ENCODE measurements at places on chromosomes 1 and 21.

DNA sequence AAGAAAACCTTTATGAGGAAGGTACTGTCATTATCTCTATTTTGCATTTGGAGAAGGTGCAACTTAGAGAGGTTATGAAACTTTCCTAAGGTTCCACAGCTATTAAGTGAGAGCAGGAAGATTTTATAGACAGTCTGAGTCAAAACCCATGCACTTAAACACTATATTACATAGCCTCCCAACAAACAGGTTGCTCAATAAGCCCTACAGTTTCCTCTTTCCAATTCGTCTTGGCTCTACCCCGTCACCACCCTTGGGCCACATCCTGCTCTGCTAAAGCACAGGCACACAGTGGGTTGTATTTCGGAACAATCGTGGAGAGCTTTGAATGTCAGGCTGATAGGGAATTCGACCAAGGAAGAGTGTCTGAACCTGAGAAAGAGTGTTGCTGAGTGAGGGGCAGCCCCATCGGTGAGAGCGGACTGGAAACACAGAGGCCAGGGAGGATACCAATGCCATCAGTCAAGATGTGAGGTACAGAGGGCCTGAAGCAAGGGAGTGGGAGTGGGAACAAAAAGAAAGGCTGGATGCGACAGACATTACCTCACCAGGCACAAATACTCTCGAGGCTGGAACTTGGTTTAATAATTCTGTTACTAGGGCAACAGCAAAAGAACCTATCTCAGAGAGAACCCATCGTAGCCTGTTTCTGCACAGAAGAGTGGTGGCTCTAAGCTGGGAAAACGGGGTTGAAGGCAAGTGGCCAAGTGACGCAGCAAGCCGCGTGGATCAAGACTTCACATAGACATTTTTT is 6.3 kb upstream of the LRRC52 start:
- no peak for DNase-seq

DNA sequence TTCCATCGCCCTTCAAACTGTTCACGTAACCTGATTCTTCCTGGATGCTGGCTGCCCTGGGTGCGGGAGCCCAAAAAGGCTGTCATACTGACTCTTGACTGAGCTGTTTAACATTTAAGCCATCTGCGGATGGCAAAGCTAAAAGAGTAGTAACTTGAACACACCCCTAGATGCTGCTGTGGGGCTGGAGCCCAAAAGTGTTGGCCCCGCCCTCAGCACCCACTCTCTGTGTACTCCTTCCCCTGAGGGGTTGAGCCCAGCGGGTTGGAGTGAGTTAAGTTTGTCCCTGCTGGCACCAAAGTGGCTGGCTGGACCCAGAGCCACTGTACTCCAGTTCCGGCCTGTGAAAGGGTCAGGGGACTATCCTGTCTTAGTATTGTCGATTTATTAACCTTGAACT is 640.6 kb downstream of the PTPRU start:
- no peak for DNase-seq

- DNase-seq = no peak
Measured at GRCh38 chr1:55823541-55824250, 608.5 kb upstream of the USP24 start.

DNA sequence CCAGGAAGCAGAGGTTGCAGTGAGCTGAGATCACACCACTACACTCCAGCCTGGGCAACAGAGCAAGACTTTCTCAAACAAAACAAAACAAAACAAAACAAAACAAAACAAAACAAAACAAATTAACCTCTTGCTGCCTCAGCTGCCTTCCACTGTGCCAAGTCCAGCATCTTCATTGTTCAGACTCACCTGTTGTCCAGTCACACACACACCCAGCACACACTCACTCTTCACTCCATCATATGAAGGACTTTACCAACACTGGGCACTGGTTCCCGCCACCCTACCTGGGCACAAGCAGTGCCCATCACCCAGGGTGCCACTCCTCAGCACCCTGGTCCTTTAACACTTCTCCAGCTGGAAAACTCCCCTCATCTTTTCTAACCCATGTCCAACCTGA is 14.6 kb downstream of the PYCR2 start:
- DNase-seq = no peak

DNA sequence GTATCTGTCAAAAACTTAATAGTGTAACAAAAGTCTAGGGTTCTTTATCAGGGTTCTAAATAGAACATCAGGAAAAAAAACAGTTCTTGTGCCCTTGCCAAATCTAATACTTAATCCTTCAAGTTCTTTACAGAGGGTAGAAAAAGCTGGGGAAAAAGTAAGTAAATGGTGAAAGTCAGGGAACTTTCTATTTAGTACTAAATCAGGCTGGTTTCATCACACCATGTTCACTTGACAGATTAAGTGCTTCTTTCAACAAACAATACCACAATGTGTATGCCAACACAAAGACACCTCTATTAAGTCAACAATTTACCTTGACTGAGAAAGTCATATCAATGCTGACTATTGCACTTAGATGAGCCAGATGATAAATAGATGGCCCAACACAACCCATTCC is 9.7 kb downstream of the DBT start:
- no peak for DNase-seq

GRCh38 chr1:31295874-31296485 is 608 bp downstream of the SNRNP40 start:
- DNase-seq = no peak

GRCh38 chr1:224333309-224333926 is 3.4 kb upstream of the NVL start:
- DNase-seq = no peak

DNA sequence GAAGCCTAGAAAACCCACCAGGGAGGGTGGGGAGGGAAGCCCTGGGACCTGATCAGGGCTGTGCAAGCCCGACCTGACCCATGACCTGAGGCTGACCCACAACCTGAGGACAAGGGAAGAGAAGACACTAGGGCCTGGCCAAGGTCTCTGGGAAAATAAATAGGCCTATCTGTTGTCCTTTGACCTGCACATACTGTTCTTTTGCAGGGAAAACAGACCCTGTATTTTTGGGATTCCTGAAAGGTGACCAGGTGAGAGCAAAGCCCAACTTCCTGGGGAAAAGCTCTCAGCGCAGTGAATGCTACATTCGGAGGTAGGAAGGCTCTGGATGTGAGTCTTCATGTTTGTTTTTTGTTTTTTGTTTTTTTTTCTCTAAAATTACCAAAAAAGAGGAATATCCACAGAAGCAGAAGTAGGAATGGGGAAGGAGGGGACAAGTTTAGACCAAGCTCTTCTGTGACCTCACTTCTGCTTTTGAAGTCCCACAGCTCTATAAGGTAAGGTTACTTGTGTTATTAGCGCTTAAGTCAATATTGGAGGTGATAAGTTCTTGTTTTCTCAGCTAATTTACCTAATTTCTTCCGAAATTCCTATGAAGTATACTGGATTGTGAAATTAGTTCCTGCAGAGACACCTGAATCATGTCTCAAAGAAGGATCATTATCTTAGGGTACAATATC is 26.2 kb upstream of the LYST start:
- no peak for DNase-seq

DNA sequence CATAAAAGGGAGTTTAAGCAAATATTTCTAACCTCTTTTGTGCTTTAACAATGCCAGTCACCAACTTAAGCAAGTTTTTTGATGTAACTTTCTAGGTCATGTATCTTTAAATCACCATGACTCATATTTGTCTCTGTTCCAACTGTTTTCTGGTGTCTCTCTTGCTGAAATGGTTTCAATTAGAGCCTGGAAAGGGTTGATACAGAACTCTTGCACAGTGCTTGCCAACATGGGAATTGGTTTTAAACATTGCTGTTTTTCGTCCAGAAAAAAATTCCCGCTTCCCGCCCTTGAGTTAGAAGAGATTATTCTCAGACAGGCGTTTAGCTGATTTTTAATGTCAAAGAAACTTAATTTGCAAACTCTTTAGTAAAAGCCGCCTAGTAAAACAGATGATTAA is 46.4 kb upstream of the SLC22A15 start:
- DNase-seq = no peak

DNA sequence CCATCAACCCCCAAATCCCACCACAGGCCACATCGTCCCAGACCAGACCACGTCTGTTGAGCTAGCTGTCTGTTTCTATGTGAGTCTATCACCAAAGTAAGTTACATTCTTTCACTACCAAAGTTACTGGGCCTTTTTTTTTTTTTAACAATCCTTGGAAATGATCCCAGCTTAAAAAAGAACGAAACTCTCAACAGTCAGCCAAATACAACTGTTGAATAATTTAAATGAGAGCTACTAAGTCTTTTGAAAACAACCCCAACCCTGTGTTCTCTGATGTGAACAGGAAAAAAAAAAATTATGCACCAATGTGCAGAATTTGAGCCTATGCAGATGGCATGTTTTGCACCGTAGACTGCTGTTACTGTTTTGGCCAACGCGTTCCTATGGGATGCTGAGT is 134.0 kb upstream of the ETS2 start:
- DNase-seq = no peak

DNA sequence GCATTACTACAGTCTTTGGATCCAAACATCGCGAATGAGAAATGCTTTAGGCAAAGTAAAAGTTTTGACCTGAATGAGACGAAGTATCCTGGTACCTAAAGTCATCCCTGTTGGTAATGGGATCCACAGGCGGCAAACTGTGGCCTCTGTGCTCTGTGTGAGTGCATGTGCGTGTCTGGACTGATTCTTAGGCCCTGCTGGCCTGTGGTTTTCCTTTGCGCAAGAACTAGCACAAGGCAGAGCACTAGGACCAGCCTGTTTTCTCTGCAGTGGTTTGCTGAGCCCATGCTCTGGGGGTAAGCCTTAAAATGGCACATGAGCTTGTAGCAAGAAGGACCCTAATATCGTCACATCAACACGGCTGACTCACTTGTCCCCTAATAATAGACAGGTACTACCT is 251.2 kb downstream of the DSCAM start:
- no peak for DNase-seq

DNA sequence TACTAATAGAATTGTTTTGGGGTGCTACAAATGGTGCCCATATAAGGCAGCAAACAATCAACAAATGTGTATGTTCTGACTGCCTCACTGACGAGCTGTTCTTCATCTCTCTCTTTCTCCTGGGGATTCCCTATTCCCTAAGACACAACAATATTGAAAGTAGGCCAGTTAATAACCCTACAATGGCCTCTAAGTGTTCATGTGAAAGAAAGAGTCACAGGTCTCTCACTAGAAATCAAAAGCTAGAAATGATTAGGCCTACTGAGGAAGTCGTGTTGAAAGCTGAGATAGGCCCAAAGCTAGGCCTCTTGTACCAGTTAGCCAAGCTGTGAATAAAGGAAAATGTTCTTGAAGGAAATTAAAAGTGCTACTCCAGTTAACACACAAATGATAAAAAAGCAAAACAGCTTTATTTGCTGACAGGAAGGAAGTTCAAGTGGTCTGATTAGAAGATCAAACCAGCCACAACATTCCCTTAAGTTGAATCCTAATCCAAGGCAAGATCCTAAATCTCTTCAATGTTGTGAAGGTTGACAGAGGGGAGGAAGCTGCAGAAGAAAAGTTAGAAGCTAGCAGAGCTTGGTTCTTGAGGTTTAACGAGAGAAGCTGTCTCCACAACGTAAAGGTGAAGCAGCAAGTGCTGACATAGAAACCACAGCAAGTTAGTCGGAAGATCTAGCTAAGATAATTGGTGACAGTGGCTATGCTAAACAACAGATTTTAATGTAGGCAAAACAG is 26.3 kb downstream of the ATP2B4 start:
- DNase-seq = no peak

GRCh38 chr1:119188926-119189325 is 48.5 kb upstream of the WARS2 start:
- no peak for DNase-seq

DNA sequence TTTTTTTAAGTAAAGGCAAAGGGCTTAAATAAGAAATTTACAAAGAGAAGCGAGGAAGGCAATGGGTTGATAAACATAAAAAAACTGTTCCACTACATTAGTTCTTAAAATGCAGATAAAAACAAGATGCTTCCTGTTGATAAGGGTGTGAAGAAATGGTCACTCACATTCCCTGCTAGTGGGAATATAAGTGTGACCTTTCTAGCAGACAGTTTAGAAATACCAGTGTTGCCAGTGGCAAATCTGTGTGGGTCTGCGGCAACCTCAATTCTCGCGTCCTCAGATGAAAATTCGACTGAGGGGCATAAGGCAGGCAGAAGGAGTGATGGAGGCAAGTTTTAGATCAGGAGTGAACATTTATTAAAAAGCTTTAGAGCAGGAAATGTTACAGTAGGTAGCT is 151.1 kb downstream of the NTNG1 start:
- DNase-seq = no peak

- no peak for DNase-seq
Measured at GRCh38 chr1:37479255-37480124, 5.1 kb downstream of the ZC3H12A start.

- no peak for DNase-seq
Measured at GRCh38 chr21:33839806-33840205, 75.8 kb downstream of the ATP5PO start.

DNA sequence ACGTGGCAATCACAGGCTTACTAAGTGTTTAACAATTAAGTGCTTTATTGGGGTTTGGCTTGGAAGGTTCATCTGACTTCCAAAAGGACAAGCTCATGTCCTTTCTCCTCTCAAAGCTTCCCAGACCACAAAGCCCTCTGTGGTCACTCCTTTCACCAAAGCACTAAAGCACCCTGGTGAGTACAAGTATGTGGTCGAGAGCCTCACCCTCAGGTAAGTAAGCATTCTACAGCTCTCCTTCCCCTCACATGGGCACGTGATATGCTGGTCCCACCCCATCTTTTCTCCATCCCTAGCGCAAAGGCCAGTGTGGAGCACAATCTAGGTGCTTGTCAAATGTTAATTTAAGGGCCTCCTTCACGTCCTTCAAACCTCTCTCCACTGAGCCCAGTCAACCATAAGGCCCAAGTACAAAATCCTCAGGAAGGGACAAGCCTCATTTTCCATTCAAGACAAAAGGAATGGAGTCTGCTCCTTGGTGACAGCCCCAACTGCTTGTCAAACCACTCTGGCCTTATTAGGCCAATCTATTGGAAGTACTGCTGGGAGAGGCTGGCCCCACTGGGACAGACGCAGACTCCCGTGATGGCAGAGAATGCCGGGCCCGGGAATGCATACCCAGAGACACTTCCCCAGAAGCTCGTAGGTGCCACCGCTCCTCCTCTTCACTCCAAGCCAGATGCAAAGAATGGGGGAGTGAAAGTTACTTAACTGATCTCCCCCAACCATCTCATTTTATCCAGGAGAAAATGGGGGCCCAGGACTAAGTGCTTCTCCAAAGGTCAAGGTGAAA is 7.8 kb downstream of the STMN1 start:
- no peak for DNase-seq

- DNase-seq = no peak
Measured at GRCh38 chr1:9782897-9783296, 40.9 kb downstream of the CLSTN1 start.

- no peak for DNase-seq
Measured at GRCh38 chr1:39694026-39694425, 2.8 kb upstream of the HPCAL4 start.

GRCh38 chr1:61536174-61537108 is 188.5 kb downstream of the TM2D1 start:
- no peak for DNase-seq

Measured in substantia nigra (tissue), 51 donors.